Stimulated activated CD8-positive, alpha-beta memory T cell treated with anti-CD3 and anti-CD28 coated beads, Interleukin-15, amount 100 ng/mL, for 4 hours (primary cell): ENCODE measurements at places on chromosomes 2 and 18.

GRCh38 chr2:42217914-42218313 is 48.8 kb downstream of the EML4 start:
- no peak for DNase-seq

GRCh38 chr2:130808482-130809268 is 28.0 kb upstream of the ARHGEF4 start:
- no peak for DNase-seq

- no peak for DNase-seq
Measured at GRCh38 chr18:26091047-26091630, 726 bp upstream of the SS18 start.

- DNase-seq = no peak
Measured at GRCh38 chr2:12813166-12813565, 96.4 kb downstream of the TRIB2 start.
